Muscle of back (tissue), 13 donors: ENCODE measurements at places on chromosomes 11 and 22. TPM values are rescaled to one million over a fixed set of nuclear protein-coding genes. Genes with fewer than 3 reads are reported as not detected.

The PIH1D2 gene
- polyA plus RNA-seq = 1.6 TPM

The CTSW gene
- 2.9 TPM for polyA plus RNA-seq

- DNase-seq = peak; percentile 7
These were observed 973.2 kb downstream of the NTM start for GRCh38 chr11:132343445-132344175.

The SHANK3 gene
- 16.2 TPM for polyA plus RNA-seq

DNA sequence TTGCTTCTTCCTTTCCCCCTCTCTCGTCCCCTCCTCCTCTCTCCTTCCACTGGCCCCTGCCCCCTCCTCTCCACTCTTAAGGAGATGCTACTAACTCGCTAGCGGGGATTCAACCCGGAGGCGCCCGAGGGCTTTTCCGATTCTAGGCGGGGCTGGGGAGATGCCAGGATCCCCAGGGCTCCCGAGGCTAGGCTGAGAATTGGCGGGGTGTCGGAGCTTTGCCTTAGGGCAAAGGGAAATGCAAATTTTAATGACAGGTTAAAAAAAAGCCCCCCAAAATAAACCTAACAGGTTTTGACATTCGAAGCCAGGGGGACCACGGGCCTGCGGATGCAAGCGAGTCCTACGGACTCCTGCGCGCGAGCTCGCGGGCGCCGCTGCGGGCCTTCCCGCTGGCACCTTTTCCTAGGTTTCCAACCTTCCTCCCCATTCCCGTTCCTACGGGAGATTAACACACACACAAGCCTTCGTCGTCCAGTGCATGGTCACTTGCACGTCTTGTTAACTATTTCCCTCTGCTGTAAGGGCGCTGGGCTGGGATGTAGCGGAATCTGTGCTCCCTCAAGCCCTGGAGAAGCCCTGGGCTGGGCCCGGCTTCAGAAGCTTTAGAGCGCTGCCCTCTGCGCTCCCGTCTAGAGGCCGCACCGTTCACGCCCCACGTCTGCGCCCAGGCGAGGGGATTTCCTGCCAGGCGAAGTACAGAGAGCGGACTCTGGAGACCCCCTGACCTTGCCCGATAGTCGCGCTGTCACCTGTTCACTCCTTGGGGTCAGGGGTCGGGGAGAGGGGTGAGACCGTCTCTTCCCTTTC, 729 bp upstream of the ALX4 start:
- DNase-seq = no peak

DNA sequence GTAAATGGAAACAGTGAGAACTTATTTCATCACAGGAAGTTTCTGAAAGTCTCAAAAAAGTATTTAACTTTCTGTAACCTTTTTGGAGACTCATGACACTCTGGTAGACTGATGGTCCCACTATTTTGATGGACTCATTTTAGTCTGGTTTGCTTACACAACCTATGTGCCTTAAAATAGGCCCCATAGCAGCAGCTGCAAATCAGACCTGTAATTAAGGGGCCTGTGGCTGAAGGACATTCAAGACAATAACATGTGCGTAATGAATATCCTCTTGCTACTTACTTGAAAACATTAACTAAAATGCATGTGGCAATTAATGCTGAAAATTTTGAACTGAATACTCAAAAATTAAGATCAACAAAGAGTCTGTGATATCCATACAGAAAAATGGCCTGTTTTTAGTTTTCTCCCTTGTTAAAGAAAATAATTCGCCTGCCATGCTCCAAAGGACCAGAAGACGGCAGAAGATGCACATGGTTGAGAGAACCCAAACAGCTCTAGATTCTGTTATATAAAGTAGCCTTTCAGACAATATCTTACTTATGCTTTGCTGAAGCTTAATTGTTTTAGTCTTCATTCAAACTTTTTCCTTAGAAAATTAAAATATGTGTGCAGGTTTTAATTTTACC, 568.5 kb downstream of the KCNA4 start:
- peak; percentile 6 for DNase-seq

DNA sequence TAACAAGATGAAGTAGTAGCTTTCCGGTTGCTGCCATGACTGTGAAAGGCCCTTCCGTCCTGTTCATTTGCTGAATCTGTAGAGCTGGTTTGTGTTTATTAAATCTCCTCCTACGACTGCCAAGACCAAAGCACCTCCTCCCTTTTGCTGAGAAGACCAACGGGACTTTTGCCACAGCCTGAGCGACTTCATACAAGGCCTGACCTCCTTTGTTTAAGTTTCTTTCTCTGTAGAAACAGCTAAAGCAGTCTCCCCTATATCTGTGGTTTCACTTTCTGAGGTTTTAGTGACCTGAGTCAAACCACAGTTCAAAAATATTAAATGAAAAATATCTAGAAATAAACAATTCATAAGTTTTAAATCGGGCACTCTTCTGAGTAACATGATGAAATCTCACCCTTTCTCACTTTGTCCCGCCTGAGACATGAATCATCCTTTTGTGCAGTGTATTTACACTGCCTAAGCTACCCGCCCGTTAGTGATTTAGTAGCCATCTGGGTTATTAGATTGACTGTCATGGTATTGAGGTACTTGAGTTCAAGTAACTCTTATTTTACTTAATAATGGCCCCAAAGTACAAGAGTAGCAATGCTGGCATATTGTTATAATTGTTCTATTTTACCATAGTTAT, 119.1 kb upstream of the LRRC4C start:
- DNase-seq = no peak

- no peak for DNase-seq
These were observed 226.2 kb upstream of the BLID start for GRCh38 chr11:122342089-122342744.

- DNase-seq = no peak
These were observed 9.5 kb upstream of the DGKZ start for GRCh38 chr11:46337626-46338345.

DNA sequence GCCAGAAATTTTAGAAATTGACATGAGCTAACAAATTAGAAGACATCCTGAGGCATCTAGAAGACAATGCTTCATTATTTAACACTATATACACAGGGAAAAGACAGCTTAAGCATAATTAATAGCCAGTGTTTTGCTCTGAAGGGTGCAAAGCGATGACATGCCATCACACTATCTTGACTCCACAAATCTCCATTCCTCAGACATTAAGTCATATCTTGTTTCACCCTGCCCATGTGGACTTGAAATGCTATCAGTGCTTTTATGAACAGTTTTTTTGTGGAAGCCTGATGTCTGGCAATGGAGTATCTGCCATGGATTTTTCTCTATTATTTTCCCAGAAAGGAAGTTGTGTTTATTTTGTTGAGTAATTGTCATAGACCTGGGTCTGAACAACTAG, 2.3 kb downstream of the CARD18 start:
- no peak for DNase-seq

The HEPACAM gene
- polyA plus RNA-seq = 0.28 TPM

DNA sequence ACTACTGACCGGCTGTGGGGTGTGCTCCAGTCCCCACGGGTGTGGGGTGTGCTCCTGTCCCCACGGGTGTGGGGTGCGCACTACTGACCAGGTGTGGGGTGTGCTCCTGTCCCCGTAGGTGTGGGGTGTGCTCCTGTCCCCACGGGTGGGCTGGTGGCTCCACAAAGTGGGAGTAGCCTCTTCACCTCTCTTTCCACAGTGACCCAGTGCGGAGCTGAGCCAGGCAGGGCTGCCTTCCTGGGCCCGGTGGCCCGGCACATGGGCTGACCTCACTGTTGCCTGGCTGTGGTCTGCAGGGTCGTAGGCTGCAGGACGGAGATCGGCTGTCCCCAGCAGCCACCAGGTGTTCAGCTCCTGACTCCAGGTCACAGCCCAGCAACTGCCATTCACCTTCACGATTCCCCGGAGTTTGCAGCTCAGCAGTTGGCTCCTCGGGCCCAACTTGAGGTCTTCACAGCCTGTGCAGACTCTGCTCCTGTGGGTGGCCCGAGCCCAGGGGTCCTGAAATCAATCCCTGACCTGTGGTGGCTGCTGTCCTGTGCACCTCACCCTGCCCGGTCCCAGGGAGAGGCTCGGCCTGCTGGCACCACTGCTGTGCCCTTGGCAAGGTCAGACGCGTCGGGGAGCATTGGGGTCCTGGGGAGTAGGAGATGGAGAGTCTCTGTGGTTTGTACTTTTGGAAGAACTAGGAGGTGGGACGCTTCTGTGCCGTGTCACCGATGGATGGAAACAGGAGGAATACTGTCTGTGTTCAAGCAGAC, 414.3 kb downstream of the TBC1D22A start:
- no peak for DNase-seq

The HBB gene
- 563 TPM for polyA plus RNA-seq

The CNIH2 gene
- polyA plus RNA-seq = 3.4 TPM

DNA sequence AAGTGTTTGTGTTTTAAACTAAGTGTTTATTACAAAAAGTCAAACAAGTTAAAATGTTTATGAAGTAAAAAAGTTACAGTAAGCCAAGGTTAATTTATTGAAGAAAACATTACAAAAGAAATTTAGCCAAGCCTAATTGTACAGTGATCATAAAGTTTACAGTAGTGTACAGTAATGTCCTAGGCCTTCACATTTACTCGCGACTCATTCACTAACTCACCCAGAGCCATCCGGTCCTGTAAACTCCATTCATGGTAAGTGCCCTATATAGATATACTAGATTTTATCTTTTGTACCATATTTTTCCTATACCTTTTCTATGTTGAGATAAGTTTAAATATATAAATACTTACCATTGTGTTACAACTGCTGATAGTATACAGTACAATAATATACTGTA, 481.8 kb upstream of the TENM4 start:
- no peak for DNase-seq

GRCh38 chr11:128205796-128206195, 381.6 kb downstream of the ETS1 start:
- DNase-seq = no peak

The MMP12 gene
- polyA plus RNA-seq = not detected

GRCh38 chr11:65643971-65644370, 6.1 kb downstream of the SIPA1 start:
- no peak for DNase-seq

The BIK gene
- not detected for polyA plus RNA-seq

GRCh38 chr11:102007567-102008437, 39.4 kb upstream of the CFAP300 start:
- peak; percentile 42 for DNase-seq

GRCh38 chr11:57476757-57477506, 16.6 kb downstream of the RTN4RL2 start:
- DNase-seq = no peak

GRCh38 chr22:43002202-43002586, 12.8 kb downstream of the PACSIN2 start:
- no peak for DNase-seq

DNA sequence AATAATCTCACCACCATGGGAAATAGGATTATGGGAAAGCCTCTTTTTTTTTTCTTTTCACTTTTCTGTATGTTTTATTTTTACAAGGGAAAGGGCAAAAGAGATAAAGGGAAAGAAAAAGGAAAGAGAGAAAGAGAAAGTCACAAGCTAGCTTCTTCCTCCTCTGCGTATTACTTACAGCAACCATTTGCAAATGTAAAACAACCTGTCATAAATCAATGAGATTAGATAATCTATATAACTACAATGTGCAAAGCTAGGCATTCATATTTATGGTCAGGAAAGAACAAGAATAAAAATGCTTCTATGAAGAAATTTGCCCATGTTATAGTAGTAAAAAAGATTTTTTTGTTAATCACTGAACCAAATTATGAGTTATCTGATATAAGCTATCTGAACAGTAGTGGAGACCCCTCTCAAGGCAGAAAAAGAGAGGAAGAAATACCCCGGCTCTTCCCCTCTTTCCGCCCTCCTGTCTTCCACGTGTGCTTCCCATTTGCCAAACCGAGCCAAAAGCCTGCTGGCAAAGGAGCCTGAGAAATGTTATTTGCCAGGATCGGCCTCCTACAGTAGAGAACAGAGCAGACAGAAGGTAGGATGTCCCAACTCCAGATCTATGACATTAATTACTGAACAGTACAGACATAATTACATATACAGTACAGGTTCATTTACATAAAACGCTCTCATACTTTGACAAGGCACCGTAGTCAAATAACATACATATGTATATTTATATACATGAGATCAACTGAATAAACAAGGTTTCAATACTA, 50.2 kb downstream of the ARHGAP32 start:
- DNase-seq = no peak

- no peak for DNase-seq
These were observed 1036.0 kb upstream of the CCDC90B start for GRCh38 chr11:84322211-84322610.

DNA sequence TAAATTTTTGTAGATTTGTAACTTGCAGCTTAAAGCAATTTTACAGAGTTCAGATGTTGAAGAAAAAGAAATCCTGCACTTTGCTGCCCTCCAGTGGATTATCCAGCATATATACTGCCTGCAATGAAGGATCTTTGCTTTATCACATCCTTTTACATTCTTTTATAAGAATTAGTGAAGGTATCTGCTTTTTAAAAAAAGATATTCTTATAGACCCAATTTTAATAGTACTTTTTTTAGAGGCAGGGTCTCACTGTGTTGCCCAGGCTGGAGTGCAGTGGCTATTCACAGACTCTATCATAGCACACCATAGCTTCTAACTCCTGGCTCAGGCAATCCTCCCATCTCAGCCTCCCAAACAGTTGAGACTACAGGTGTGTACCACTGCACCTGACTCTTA, 60.7 kb downstream of the TTC17 start:
- peak; percentile 30 for DNase-seq

DNA sequence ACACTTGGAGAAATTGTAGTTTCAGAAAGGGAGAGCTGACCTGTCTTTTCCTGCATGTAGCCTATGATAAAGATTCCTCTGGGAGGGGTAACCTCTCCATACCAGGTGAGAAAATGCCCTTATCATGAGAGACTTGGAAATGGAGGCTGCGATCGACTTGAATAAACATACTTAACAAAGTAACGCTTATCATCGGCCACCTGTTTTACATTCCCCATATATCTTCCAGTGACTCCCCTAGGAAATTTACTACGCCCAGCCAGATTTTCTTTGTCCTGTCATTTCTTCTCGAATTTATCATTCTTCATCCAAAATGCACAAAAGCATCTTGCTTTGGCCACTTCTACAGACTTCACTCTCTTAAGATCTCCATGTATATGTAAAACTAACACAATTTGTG, 143.5 kb downstream of the CCDC81 start:
- no peak for DNase-seq

The RAB39A gene
- 0.83 TPM for polyA plus RNA-seq

The NCF4 gene
- polyA plus RNA-seq = 4.5 TPM

The MAP6 gene
- 11.6 TPM for polyA plus RNA-seq

The C11orf87 gene
- 0.46 TPM for polyA plus RNA-seq

DNA sequence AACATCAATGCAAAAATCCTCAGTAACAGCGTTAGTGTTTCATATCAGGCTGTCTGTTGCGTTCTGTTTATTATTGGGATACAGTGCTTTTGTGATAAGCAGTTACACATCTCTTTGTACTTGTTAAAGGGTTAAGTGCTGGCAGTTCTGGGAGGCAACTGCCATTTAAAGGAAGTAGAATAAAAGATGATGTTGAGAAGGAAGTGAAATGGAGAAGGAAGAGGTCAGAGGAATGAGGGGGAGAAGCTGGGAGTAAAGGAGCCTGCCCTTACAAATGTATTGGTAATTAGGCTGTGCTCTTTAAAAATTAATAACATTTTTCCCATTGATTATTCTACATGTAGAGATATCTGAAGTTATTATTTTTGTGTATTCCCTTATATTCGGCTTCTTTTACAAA, 674.7 kb downstream of the NTM start:
- DNase-seq = no peak

The HOATZ gene
- 0.13 TPM for polyA plus RNA-seq
